RPMI7951 (cell line): ENCODE measurements at places on chromosomes 7 and 10. TPM values are rescaled to one million over a fixed set of nuclear protein-coding genes. Genes with fewer than 3 reads are reported as not detected.
A peak's percentile ranks its signal among the peaks of the same experiment; 100 is the strongest.

- no peak for DNase-seq
Observed at GRCh38 chr10:122988501-122988900, 8.3 kb downstream of the PSTK start.

- peak; percentile 20 for DNase-seq
Observed at GRCh38 chr10:122974023-122974422, 6.2 kb upstream of the PSTK start.

- no peak for DNase-seq
Observed at GRCh38 chr10:52853704-52854103, 81.1 kb upstream of the MBL2 start.

DNA sequence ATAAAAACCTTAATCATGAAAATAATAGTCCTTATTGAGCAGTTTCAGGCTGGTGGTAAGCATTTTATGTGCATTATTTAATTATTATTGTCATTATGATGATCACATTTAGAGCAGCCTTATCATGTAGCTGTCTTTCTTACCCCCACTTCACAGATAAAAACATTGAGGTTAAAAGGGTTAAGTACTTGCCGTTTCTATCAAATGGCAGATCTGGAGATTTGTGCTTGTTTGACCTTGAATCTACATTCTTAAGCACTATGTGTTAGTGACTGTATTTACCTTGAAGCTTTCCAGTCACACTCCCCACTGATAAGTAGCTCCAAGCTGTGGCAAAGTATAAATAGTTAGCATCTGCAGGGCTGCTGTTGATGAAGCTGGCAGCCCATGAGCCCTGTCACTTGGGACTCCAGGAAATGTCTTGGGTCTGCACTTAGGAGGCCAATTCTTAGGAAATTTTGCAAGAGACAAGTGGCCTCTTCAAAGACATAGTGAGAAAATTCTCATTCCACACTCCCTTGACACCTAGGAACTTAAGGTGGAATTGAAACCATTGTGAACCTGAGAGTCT is 116.8 kb upstream of the AGR3 start:
- DNase-seq = no peak

DNA sequence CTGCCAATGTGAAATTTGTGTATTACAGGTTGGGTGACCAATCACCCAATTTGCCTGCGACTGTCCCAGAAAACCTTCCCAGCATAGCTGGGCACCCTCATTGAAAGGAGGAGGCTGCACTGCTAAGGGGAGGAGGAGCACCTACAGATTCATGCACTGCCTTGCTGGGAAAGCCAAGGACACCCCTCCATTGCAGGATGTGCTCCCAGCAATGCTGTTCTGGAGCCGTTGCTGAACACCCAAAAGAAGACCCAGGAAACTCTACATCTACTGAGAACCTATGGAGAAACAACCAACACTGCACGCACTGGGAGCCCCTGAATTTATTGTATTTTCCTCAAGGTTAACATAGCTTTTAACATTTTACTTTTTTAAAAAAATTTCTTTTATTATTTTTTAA is 238.2 kb upstream of the GRB10 start:
- no peak for DNase-seq

DNA sequence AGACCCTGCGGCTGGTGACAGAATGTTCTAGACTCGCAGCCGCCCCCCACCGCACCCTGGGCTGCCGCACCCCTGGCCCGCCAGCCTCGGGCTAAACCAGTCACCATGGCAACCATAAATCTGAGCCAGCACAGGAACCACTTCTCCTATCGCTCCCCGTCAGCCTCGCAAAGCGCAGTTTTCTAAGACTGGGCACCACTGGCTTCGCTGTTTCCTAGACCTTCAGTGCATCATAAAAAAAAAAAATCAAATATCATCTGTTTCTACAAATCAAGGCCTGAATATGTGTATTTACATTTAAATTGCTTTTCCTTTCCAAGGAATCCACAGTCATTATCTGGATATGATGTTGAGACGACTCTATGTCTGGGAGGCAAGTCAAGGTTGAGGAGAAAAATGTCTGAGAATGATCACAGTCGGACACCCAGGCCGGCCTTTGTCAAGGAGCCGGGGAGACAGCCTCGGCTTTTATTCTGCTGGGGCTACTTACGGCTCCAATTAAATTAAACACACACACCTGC is 99.9 kb downstream of the PTPRN2 start:
- no peak for DNase-seq

- DNase-seq = no peak
Observed at GRCh38 chr7:82049442-82049841, 279.6 kb upstream of the HGF start.

DNA sequence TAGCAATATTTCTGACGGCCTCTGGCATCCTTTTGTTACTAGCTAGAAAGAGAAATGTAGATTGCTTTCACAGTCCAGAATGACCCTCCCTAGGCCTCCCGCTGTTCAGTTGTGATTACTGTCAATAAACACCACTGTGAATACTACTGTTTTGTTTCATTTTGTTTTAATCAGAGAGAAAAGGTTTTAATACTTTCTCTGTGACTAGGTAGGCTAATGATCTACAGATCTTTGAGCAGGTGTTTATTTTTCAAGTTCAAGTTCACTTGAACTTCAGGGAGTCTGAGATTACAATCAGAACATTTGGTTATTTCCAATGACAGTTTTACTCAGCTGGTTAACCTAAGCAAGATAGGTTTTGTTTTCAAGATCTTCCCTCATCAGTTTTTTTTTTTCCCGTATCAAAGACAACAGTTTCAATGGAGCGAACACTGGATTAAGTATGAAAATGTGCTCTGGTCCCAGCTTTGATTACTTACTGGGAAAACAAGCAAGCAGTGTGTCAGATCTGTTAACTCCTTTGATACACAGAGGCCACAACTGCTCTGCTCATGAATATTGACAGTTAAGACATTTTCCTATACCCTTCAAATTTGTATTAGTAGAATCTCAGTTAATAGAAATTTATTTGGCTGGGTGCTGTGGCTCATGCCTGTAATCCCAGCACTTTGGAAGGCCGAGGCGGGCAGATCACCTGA is 34.8 kb downstream of the VKORC1L1 start:
- DNase-seq = no peak

GRCh38 chr10:71756311-71757191 is 16.8 kb downstream of the VSIR start:
- no peak for DNase-seq

DNA sequence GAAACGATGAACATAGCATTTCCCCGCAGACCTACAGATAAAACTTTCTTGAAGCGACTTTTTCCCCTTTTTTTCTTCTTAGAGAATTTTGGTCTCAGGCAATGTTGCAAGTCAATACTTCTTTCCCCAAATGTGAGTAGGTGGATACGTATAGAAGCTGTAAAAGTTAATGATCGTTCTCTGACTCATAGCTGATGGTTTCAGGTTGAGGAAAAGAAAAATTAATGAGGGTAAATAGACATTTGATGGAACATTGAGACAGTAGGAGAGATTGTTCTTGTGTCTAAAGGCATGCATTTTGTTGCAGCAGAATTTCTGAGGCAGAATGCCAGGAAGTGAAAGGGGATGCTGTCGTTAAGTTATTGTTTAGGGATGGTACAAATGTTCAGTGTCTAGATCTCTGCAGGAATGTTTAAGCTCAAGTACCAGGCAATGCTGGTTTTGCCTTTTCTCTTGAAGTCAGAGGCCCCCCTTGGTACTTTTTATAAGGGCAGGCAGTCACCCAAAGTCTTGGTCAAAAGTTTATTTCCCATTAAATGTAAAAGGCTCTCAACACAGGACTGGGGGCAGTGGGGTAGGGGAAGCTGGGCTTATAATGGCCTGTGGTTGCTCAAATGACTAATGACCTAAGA is 9.3 kb downstream of the TCF7L2 start:
- DNase-seq = peak; percentile 36

DNA sequence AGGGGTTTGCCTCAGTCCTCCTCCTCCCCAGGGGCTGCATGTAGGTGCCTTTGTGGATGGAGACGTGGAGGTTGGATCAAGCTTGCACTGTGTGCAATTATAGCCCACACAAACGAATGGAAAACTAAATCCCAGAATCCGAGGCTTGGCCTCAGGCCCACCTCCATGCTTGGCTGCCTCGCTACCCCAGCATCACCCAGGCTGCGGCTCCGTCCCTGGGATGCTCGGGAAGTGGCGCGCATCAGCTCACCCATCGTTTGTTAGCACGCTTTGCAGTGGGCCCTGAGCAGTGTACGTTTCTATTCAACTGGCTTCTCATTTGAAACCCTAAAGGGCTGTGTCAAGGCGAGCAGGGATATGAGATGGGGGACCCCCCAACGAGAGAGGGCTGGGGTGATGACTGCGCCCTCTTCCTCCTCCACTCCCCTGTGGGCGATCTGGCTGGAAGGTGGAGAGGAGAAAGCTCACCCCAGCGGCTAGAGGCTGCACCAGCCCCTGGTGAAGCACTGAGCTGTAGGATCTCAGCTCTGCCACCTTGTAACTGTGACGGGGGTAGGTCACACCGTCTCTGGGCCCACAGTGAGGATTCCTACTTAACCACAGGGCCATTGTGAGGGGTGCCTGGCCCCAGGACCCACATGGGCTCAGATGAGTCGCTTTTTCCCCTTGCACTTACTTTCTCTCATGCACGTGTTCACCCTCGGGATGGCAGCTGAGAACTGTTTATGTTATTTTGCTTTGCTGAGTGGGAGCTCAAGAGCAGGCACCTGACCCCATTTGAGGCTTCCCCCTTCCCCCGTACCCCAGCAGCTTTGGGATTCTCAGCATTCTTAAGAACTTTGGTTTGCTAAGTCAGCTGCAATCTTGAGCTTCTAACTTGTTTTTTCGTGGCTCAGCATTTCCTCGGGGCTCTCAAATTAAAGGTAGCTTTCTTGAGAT is 12.7 kb upstream of the BTBD16 start:
- DNase-seq = peak; percentile 40

DNA sequence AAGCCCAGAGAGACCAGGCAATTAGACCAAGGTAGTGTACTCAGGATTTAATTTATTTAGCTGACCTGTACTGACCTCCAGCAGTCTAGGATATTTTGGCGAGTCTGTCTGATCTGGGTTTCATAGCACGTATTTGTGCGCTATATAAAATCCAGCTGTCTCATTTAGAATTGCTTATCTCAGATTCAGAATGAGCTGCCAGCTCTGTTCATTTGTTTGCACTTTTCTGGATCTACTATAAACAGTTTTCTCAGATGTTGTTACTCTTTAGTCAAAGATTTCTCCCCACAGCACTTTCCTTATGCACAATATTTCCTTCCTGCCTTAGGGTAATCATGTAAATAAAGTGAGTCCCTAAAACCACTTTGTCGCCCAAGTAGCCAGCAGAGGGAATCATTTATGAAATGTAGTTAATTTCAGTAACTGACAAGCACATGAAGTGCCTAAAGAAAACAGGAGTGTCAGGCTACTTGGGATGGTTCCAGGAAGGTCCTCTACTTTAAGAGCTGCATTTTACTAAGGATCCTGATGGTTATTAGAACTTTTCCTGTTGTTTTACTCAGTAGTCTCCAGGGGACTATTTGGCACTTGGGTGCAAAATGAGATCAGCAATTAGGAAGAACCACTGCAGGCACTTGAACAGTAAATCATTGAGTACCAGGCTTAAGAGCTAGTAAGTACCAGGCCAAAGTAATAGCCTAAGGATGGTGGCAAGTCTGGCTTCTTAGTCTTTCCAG is 226.4 kb downstream of the TWIST1 start:
- no peak for DNase-seq

- no peak for DNase-seq
Observed at GRCh38 chr10:47027784-47028260, 116.6 kb downstream of the PTPN20 start.

GRCh38 chr10:109956454-109957091 is 33.3 kb upstream of the XPNPEP1 start:
- peak; percentile 58 for DNase-seq

GRCh38 chr7:128934361-128935341 is 3.1 kb upstream of the IRF5 start:
- DNase-seq = no peak

- DNase-seq = no peak
Observed at GRCh38 chr7:111736552-111736874, 174.2 kb upstream of the IMMP2L start.

DNA sequence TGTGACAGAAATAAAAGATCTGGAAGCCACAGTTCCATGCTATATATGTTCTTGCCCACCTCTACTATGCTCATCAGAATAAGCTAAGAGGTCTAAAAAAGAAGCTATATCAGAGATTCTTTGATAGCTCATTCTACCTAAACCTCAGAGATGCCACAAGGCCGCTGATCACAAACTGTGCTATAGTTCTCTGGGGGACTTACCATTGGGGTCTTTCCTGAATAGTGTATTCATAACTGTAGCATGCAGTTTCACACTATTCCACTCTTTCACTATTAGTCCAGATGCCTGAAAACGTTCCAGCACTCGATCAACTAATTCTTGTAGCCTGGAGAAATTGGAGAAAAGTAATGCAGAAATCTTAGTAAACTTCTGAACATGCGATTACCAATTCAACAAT is 44.5 kb upstream of the SPOCK2 start:
- DNase-seq = no peak

DNA sequence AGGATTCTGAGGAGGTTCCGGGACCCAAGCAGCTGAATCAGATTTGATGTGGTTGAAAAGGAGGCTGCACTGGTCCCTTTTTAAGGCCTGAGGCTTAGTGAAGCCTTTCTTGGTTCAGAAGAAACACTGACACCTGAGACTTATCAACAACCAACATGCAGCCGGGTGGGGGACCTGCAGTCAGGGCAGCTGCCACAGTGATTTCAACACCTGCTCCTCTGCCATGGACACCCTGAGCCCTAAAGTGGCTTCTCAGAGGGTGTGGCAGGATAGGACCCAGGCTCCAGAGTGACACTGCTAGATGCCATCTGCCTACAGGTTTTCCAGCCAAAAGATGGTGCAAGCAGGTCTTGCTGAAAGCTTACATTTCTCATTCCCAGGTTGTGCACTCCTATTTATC is 99.3 kb downstream of the COL13A1 start:
- no peak for DNase-seq

- DNase-seq = no peak
Observed at GRCh38 chr7:36879021-36879420, 154.7 kb upstream of the AOAH start.

GRCh38 chr10:104680467-104681401 is 39.6 kb downstream of the SORCS3 start:
- no peak for DNase-seq

GRCh38 chr7:39695852-39696586 is 72.6 kb downstream of the RALA start:
- DNase-seq = no peak

GRCh38 chr10:49165259-49165658 is 22.9 kb downstream of the TMEM273 start:
- DNase-seq = no peak

DNA sequence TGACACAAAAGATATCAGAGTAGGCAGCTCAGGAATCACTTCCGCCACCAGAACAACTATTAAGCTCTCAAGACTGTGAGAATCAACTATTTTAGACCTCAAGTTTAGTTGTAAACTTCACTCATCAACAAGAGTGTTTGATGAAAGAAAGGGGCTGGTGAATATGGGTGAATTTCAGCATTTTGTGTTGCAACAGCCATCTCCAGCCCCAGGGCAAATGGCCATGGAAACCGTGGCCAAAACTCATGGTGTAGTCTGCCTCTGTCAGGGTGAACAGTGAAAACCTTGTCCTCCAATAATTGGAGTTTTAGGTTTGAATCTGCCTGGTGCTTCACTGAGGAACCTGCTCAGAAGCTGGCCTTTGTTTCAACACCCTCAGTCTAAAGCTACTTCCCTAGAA is 60.0 kb downstream of the POLR1F start:
- DNase-seq = peak; percentile 61

GRCh38 chr10:50480054-50481007 is 143.4 kb downstream of the SGMS1 start:
- no peak for DNase-seq

Gene ACSL5
- total RNA-seq = 18.5 TPM in 2 replicates

Gene PNLIP
- not detected in 2 replicates for total RNA-seq

Gene GARIN1A
- total RNA-seq = 0.10 and 0.48 TPM in 2 replicates

Gene FAM180A
- total RNA-seq = 4.8 and 6.4 TPM in 2 replicates

Gene SPDYE5
- not detected in 2 replicates for total RNA-seq

Gene C10orf62
- 0.10 TPM in 1 of 2 replicates, not detected in the other for total RNA-seq

Gene CREB5
- total RNA-seq = 2.9 and 3.8 TPM in 2 replicates
